ENCODE measurements at places on chromosomes 5 and 9.

DNA sequence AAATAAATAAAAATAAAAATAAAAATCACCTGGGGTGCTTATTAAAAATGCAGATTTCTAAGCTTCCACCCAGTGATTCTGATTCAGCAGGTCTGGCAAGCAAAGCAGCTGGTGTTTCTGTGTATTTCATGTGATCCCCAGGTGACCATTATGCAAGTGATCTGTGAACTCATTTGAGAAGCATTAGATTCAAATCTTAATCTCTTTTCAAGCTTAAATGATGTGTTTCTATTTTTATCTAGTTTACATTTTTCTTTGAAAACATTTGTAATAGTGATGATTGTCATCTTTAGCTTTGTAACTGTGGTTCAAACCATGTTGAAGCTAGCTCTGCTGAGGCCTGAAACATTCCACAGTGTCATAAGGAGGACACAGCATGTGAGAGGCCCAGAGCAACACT lies 804.8 kb upstream of the ZNF608 start:
- DNase-seq: no peak

GRCh38 chr9:138101444-138102234 lies 224.1 kb downstream of the CACNA1B start:
- no peak for DNase-seq

DNA sequence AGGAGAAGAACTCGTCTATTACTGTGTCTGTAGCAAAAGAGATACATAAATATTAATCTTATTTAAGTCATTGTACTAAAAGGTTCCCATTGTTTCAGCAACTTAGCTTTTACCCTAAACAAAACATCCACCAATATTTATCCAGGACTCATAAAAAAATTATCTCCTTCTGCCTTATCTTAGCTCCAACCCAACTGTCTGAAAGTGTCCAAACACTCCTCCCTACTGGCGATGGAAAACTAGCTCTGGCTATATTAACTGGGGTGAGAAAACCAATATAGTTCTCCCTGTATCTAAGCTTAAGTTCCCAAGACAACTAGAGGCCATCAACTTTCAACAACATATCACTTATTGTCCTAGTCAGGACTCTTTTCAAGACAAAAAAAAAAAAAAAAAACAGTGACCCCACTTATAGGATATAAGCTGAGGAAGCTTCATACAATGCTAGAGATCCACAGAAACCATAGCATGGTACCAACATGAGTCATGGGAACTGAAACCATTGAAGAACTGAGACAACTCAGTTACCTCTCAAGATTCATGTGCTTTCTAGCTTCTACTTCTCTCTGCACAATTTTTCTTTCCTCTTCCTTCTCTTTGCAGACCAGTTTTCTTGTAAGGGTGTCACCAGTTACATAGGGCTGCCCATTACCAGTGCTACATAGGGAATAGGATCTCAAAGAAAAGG lies 150.7 kb upstream of the RASA1 start:
- no peak for DNase-seq

DNA sequence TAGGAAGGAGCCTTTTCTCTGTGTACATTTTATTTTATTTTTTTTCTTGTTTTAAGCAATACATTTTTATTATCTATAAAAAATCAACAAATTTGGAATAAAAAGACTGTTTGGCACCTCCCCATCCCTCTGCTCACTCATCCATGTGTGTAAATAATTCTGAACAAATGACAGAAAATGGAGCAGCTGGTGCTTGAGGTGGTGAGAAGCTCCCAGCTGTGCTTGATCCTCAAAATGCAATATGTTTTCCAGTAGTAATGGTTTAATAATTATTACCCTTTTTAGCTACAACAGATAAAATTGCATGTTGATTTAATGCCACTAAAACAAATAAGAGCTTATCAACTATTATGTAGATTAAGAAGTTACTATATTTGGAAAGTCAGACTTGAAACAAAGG lies 132.5 kb downstream of the CDH18 start:
- DNase-seq: no peak

- no peak for DNase-seq
Measured at GRCh38 chr9:129569502-129570449, 51.1 kb downstream of the C9orf50 start.

DNA sequence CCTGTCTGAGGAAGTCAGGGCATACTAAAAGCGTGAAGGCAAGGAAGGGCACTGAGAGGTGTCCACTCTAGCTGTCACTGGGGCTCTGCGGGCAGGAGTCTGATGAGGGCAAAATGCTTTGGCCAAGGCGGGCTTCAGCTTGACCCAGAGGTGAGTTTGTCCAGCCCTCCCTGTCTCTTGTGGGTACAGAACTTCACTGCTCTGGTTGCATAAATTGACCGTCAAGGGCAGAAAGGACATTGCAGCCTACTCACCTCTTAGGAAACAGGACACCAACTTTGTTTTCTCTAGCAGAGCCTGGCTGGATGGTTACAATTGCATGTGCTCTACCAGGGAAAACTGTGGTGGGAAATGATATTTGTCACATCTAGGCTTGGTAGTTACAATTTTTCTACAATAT lies 170.9 kb downstream of the TMEM38B start:
- no peak for DNase-seq

DNA sequence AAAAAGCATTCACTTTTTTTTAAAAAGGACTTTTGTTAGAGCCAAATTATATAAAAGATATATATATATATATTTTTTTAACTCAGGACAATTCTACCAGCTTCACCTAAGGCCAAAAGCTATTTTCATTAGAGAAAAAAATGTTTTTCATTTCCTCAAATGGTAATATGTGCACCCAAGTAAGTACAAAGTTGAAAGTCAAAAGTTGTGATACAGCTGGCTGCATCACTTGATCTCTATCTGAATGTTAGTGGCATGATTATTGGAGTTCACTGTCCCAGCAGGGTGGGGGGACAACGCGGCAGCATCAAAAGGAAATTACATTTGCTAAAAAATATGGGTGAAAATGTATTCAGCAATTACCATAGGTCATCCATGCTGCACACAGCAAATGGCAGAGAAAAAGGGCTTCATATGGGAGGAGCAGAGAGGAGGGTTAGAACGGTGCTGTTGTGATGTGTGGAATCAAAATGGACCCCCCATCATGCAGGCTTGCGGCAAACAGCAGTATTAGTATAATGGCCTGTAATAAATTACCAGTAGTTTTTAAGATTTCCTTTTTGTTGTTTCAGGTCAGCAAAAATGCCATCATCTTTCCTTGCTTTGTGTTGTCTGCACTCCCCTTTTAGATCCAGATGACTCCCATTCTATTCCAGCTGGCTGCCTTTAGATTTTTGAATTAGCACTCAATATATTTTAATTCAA lies 253.7 kb downstream of the MAT2B start:
- no peak for DNase-seq

DNA sequence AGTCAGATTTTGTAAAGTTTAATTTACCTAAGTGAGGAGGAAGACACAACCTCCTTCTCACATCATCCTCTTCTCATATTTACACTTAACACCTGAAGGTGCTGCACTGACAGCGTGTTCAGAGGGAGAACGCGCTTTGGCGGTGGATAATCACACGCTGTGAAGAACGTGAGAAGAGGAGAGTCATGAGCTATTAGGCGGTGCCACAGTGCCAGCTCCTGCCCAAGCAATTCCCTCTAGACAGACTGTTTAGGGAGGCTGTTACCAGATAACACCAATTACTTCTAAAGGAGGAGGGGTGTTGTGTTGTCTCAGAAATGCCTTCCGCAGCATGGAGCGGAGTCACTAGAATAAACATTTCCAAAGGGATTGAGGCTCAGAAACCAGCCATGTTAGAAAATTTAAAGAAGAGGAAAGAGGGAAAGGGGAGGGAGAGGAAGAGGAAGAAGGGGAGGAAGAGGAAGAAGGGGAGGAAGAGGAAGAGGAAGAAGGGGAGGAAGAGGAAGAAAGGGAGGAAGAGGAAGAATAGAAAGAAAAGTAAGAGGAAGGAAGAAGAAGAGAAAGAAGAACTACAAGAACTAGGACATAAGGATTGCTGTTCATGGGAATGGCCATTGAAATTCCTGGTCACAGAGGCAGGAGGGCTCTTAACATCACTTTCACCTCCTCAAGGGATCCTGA lies 37.3 kb upstream of the WWC1 start:
- no peak for DNase-seq

DNA sequence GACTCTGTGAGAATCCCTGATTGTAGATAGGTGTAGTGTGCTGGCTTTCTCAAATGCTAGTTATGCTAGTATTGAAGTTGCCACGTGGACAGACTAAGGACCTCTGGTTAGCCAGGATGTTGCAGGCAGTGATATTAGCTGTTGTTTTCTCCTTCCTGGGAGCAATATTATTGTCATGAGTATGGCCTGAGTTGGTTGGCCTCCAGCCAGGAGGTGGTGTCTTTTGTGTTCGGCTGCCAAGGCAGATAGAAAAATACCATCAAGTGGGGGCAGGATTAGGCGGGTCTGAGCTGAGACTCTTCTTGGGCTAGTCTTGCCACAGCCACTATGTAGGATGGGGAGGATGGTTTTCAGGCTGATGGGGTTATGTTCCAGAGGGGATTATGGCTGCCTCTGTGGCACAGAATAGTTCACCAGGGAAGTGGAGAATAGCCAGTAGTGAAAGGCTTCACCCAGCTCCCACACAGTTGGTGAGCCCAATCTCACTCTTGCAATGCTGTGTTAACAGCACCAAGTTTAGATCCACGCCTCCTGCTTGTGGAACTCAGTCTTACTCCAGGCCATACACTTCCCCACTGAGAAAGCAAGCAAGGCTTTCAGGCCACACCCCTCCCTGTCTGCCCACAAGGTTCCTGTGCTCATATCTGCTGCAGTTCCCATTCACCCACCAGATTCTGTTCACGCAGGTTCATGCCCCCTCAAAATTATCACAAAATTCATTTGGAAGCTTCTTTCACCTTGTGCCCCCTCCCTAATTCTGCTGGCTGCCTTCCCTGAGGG lies 31.2 kb downstream of the GHR start:
- DNase-seq: no peak

Measured in NT2/D1 (cell line).